NAMALWA (cell line): ENCODE measurements at places on chromosomes 3 and 15.

GRCh38 chr3:188916934-188917401, 254.8 kb upstream of the TPRG1 start:
- DNase-seq, result peak; percentile 22

DNA sequence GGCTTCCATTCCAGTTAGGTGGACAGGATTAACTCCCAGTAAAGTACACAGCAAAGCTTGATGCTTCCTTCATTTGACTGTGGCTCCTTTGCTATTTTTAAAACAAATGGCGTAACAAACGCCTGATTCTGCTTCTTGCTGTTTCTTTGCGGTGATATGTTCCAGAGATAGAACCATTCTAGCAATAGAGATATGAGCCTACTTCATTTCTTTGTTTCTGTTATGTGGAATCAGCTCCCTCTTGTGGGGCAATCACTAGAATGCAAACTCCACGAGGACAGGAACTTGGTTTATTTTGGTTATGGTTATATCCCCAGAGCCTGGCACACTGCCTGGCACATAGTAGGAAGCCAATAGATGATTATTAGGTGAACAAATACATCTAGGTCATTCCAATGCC, 122.6 kb upstream of the SLC6A11 start:
- DNase-seq, result peak; percentile 6

DNA sequence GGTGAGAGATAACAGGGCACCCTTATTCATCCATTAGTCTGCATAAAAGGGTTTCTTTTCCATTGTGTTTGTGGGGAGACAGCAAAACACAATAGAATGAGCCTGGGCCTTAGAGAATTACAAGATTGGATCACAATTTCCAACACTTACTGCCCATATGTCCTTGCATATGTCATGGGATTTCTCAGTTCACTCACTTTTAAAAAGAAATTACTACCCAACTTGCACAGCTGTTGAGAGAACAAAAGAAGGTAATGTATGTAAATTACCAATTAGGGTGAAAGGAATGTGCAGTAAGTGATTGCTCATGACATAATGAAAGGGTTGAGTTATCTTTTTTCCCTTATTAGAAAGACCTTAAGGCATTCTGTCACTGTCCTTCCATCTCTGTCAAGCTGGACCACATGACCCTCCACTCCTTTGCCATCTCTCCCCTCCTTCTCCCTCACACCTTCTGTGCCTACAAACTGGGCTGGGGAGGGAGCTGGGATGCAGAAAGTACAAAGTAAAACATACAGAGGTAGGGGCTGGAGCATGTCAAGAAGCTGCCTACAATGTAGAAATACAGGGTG, 244.2 kb downstream of the ZMAT3 start:
- no peak for DNase-seq

- no peak for DNase-seq
Measured at GRCh38 chr3:162302983-162303624, 806.5 kb downstream of the OTOL1 start.

- no peak for DNase-seq
Measured at GRCh38 chr3:22349215-22349851, 598.3 kb upstream of the ZNF385D start.

DNA sequence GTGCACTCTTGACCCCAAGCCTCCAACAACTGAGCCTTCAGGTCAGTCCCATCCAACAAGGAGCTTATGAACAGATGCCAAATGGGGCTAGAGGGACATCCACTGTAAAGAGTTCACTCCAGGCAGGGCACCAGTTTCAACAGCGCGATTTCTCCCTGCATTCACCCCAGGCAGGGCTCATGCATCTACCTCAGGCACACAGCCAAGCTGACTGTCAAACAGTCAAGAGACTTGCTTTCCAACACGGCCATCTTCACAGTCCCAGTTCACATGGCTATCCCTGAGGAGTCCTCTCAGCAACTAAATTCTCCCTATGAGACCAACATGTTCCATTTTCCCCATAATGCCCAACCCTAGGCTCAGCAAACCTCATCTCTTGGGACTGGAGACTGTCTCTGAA, 17.7 kb downstream of the SLC25A20 start:
- DNase-seq, result no peak

- DNase-seq, result no peak
Measured at GRCh38 chr15:96296264-96296663, 34.2 kb upstream of the NR2F2 start.

GRCh38 chr3:133703915-133704314, 42.2 kb upstream of the TOPBP1 start:
- no peak for DNase-seq

DNA sequence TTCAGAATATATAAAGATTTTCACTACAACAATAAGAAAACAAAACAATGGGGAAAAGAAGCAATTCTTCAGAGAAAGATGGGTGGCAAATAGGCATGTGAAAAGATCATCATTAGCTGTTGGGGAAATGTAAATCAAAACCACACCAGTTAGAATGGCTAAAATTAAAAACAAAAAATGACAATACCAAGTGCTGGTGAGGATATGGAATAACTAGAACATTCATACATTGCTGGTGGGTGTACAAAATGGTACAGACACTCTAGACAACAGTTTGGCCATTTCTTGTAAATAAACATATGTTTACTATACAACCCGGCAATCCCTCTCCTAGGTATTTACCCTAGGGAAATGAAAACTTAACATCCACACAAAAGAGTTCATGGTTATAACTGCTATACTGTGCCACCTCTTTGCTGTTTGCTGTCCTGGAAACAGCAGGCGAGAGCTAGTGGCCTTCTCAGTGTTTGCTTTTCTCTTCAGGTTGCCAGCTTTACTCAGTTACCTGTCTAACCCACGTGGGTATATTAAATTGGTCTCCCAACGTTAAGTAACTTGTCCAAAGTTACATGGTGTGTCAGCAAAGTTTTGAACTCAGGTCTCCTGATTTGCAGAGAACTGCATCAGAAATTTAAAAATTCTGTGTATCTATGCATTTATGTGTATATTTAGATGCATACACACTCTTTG, 4.6 kb upstream of the NIT2 start:
- no peak for DNase-seq

GRCh38 chr3:195752546-195753331, 32.0 kb downstream of the MUC20 start:
- DNase-seq, result no peak

- DNase-seq, result no peak
Measured at GRCh38 chr15:69818529-69818928, 279.2 kb downstream of the TLE3 start.

GRCh38 chr3:185583925-185584324, 2.2 kb upstream of the SENP2 start:
- no peak for DNase-seq
